ENCODE measurements at places on chromosomes 6 and 20.

- DNase-seq, result no peak
Measured at GRCh38 chr20:32333181-32333987, 24.7 kb upstream of the ASXL1 start.

DNA sequence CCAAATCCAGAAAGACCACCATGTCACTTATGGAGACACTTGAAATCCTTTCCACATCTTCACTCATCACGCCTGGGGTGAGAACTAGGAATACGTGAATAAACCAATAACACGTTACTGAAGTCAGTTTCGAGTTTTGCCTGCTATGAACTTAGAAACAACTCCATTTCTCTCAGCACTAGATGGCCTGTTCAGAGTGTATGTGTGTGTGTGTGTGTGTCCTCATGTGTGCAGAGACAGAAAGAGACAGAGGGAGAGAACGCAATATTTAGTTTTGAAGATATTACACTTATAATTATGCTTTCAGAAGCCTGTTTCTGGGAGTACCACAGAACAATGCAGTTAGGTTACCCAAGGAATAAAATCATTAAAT is 81.2 kb upstream of the CCN6 start:
- no peak for DNase-seq

DNA sequence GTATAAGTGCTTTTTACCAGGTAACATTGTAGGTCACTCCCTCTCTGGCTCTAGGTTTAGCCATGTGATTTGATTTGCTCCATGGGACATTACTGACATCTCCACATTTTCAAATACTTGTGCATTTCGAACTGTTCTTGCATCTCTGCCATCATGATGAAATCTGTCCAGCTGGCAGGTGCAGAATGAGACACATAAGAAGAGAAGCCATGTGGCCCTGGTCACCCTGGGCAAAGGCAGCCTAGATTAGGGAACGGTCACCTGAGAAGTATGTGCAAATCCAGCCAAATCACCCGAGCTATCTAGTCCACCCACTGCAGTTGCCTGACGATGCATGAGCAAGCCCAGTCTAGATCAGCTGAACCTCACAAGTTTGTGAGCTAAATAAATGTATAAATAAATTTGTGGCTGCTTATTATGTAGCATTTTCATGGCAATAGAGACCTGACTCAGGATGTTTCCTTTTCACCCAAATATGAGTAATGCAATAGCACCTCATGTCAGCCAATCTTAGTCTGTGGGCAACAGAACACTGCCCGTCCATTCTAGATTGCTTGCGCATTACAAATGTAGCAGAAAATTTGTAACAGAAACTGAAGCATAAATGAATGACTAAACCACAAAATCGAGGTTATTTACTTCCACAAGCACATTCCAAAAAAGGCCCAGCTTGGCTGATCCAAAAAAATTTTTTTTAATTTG is 115.2 kb downstream of the PAK5 start:
- DNase-seq, result no peak

DNA sequence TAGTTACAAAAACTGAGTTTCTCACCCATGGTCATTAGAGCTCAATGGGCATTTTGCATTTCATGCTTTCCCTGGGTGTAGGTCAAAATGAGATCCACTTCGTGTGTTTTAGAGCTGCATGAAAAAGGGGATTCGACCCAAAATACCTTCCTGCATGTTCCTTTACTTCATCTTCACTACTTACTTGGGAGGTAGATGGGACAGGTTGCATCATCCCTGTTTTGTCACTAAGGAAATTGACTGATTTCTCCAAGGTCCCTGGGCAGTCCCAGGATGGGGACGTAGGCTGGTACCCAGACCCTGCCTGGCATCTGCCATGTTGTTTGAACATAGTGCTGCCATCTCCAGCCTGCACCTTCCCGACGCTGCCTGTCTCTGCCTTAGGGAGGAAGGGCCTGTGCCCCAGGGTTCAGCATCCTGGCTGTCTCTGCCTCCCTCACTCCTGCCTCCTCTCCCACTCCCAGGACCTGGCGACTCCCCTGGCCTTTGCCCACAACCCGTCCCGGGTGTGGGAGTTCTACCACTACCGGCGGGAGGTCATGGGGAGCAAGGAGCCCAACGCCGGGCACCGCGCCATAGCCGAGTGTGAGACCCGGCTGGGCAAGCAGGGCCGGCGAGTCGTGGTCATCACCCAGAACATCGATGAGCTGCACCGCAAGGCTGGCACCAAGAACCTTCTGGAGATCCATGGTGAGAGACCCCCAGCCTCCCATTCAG is 17.0 kb downstream of the SIRT5 start:
- no peak for DNase-seq

DNA sequence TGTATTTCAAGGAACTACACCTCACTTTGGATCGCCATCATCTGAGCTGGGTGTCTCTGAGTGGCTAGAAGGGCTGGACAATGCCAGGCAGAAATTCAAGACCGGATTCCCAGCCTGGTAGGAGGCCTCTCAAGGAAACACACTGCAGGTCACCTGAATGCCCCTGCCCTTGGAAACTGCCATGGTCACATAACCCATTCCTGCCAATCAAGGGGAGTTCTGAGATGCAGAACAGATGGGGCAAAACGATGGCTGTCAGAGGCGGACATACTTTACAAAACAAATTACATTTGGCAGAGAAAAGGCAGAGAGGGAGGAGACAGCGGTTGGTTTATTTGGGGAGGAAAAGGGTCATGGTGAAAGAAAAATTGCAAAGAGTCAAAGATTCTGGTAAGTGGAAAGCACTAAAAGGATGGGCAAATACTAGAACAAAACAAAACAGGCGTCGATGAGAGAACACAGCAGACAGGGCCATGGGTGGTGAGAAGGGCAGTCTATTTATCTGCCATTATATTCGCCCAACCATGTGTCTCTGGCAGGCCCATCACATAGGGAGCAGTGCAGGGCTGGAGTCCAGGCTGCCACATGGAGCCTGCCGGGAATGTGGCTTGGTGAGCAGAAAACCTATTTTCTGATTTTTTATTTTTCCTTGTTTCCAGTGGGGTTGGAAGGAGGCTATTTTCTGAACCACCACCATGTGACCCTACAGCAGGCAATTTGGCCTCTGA is 13.5 kb downstream of the BEND3 start:
- no peak for DNase-seq

DNA sequence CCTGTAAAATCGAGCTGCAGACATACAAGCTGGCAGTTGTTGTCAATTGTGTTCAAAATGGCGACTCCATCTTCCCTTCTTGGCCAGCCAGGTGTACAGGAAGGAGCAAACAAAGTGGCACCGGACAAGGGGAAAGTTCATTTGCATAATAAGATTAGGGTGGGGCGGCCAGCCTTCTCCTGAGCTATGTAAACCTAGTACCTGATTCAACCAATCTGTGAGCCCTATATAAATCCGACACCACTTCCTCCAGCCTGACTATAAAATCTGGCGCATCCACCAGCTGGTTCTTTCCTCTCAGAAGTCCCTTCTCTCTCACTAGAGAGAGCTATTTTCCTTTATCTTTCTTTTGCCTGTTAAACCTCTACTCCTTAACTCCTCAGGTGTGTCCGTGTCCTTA is 8.1 kb upstream of the HBS1L start:
- DNase-seq, result no peak

DNA sequence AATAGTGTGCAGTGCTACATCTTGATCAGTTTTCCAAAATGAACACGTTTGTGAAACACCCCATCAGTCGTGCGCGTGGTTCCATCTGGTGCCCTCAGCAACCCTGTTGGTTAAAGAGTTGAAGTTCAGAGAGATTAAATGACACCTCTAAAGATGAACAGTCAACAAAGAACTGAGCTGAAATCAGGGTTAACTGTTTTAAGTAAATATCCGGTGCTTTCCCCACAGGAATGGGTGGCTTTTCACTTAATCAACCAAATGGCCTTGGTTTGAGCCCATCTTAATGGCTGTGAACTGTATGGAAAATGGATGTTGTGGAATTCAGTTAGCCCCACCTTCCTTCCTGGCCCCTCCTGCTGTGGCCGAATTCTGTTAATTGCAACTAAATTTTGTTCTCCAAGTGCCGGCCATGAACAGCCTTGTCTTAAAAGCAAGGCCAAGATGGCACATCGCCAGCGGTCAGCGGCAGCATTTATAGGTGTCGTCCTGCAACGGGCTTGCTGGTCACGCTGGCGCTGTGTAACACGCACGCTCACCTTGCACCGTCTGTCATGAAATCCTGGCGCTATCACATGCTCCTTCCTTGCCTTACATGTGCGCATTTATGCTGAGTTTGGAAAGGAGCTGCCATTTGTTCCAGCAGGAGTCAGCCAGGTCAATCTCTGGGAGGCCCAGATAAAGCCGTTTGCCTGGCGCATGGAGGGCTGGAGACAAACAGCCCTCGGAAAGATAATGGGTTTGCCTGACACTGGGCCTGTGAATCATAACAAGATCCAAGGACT is 164.5 kb downstream of the ERMARD start:
- no peak for DNase-seq
